Central memory CD4-positive, alpha-beta T cell (primary cell): ENCODE measurements at places on chromosomes 12 and 14.

DNA sequence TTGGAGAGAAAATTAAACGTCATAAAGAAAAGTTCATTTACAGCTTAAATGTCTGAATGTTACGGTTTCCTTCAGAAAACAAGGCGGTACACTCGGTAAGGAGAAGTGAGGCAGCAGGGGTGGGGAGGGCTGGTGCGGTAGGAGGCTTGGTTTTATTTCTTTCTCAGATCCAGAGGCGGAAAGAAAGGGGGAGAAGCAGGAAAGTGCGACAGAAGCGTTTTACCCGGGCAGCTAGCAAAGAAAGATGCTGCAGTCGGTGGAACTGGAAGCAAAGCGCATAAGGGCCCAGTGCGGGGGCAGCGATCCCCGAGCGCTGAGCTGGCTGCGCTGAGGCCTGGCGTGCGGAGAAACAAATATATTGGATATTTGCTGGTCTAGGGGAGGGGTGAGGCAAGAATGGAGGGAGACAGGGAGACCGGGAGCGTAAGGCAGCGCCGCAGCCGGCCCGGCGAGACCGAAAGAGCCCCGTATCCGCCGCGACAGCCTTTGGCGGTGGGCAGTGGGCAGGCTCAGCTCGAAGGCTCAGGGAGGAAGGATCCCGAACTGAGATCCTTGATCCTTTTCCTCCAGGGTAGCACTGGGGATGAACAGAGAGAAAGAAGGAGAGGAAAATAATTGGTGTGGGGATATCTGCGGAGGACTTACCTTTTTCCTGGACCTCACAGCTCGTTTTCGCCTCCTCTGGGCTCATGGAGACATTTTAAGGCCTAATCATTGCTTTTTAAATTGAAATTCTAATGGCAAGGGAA, 6.4 kb upstream of the HOXC11 start:
- no peak for DNase-seq

GRCh38 chr12:114684098-114684869, at the start of gene TBX3:
Gene TBX3 (minus strand): TSS chr12:114684175. CDS start chr12:114683200, 975 bp downstream.
- peak; percentile 20 for DNase-seq

- peak; percentile 23 for DNase-seq
Measured at GRCh38 chr14:95319312-95320077, at the start of gene CLMN. Gene CLMN (minus strand): TSS chr14:95319908. CDS start chr14:95319792, 116 bp downstream.

GRCh38 chr14:61841145-61841544, 78.9 kb downstream of the SNAPC1 start:
- no peak for DNase-seq

GRCh38 chr14:81042438-81042837, 87.0 kb downstream of the TSHR start:
- no peak for DNase-seq

GRCh38 chr12:124422142-124422569, 127.3 kb downstream of the RFLNA start:
- DNase-seq, result no peak

DNA sequence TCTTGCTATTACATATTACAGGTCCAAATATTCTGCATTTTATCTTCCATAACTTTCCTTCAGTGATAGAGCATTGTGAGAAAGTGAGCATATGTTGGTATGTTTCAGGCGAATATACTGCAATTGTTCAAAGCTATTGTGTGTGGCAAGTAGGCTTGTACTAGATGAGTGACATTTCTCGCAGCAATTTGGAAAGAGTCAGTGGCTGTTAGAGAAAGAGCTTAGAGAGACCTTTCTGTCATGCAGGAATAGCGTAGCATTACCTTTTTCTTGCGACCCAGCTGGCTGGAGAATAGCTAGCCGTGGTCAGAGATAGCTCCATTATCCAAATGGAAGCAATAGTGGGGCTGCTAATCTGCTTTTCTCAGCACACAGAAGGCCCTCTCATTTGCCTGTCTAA, 678.5 kb upstream of the FOXG1 start:
- no peak for DNase-seq

GRCh38 chr12:51246254-51246853, 7.7 kb downstream of the DAZAP2 start:
- peak; percentile 39 for DNase-seq

DNA sequence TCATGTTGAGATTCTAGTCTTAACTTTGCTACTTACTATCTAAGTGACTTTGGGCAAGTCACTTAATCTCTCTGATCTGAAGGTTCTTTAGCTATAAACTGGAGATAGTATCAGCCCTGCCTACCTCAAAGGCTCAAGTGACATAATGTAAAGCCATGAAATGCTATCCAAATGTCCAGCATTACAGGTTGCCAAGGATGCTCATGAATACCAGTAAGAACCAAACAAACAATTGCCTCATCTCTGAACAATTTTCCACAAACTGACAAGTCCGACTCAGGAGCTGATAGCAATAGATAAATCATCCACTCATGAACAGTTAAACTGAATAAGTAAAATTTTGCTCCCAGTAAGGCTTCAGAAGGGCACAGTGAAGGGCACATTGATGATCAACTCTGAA, 51.5 kb downstream of the LMNTD1 start:
- DNase-seq, result no peak

DNA sequence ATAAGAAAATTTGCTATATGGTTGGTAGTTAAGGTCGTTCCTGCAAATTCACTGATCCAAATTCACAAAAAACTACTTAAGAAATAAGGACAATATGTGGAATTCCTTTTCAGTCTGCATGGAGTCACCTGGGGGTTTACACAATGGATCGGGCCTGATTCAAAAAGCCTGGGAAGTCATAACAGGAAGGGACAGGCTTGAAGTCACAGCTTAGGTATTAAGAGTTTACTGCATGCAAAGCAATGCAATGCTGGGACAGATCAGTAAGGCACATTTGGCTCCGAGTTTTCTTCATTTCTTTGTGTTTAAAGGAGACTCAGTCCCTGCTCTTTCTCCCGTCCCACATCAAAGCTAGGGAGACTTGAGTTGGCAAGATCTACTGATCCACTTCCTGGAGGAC, 153.3 kb downstream of the NTF3 start:
- no peak for DNase-seq

DNA sequence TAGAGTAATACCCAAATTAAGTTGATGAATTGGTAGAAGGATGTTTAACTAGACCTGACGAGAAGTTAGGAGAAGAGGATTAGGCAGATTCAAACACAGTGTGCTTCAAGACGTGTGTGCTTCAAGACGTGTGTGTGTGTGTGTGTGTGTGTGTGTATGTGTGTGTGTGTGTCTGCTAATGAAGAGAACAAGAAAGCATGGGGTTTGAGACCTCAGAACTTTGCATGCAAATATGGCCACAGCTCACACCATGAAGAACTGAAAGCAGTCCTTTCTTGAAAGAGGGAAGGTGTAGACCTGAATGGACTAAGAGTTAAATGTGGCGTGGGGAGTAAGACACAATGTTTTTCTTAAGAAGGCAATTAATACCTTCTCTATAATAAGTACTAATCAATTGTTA, 32.5 kb upstream of the SSPN start:
- no peak for DNase-seq

- no peak for DNase-seq
Measured at GRCh38 chr12:101935890-101936746, 58.7 kb downstream of the DRAM1 start.

DNA sequence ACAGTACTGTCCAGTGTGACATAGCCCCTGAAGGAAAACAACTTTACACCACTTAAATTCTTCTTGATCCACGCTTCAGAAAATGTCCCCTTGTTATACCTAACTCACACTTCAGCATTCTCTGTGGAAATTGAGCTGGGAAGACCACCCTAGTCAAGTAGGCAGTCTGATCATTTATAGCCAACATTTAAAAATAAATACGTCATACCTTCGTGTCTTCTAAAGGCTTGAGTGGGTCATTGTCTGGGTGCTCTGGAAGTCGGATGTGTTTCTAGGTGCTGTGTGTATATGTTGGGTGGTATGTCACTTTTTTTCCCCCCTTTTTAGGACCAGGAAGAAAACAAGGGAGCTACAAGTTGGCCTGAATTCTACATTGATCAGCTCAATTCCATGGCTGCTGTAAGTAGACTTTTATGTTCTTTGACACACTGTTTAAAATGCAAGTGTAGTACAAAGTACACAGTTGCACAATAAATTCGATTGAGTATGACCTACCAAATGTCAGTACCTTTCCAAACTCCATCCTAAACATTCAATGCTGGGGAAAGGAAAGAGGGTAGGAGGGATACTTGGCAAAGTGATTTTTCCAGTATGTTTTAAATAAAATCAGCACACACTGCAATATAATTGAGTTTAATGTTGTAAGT, 126.6 kb downstream of the DAAM1 start:
- no peak for DNase-seq
